ENCODE measurements at places on chromosomes 5 and 9.
A peak's percentile ranks its signal among the peaks of the same experiment; 100 is the strongest.

DNA sequence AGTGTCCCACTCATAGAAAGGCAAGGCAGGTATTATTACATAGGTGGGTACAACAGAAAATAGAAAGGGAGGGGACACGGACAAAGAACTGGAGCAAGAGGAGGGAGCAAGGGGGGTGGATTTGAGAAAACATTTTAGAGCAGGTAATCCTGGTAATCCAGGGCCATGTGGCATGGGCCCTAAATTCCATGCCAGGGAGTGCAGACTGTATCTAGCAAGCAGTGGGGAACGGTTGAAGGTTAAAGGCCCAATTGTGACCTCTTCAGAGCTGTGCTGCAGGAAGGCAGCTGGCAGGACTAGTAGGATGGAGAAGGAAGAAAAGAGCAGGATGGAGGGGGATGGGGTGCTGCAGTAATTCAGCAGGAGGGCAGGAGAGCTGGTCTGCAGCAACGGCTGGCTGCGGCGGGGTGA lies 75.2 kb downstream of the PDE6A start:
- no peak for DNase-seq

DNA sequence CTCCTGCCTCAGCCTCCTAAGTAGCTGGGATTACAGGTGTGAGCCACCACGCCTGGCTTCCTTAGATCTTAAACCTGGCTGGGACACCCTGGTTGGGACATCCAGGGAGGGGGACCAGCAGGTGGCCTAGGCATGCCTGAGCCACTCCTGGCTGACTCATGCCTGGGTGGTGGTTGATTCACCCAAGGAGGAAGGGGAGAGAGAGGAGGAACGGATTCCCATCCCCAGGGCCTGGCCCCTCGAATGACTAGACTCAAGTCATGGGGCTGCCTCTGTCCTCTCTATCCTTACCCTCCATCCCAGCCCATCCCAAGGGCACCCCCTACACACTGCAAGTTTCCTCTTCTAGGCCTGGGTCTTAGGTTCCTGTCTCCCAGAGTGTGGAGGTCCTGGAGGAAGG lies 12.7 kb downstream of the EEIG1 start:
- peak; percentile 71 for DNase-seq

DNA sequence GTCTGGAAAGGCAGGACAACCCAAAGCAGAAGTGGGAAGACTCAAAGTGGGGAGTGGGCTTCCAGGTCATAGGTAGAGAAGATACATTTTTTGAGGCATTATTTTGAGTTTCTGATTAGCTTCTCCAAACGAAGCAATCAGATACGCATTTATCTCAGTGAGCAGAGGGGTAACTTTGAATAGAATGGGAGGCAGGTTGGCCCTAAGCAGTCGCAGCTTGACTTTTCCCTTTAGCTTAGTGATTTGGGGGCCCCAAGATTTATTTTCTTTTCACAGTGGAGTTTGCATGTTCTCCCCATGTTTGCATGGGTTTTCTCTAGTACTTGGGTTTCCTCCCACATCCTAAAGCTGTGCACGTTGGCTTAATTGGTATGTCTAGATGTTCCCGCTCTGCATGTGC lies 401.9 kb downstream of the ARRDC3 start:
- DNase-seq, result no peak

DNA sequence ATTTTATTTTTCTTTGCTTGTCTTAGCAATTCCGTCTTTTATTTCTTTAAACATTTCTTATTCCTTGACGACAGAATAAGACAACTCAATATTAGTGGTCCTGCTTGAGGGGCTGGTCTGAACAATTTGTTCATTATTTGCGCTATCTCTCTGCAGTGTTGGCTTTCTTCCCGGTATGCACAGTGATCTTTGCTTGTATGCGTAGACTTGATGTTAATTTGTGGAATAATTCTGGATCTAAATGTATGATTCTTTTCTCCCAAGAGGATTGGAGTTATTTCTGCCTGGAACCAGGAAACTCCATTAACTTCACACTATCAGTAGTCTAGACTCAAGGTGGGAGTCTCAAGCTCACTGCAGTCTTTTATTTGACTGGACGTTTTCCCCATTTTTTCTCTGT lies 80.4 kb downstream of the KDM4C start:
- no peak for DNase-seq

DNA sequence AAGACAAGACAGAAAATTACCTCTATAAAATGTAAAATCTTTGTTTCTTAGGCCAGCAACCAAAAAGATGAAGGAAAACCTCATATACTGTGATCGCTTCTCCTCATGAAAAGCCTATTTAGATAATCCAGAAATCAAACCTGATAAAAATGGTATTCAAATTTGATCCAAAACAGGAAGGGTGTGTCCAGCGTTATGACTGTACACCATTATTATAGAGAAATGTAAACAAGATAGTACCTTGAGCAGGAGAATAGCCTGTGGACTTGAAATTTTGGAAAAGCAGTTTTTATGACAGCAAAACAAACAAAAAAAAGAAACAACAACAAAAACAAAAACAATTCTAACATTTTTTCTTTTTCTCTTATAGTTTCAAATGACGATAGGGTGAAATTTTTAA lies 1382.8 kb upstream of the CDH9 start:
- DNase-seq, result no peak

GRCh38 chr5:44028226-44028625 lies 361.0 kb downstream of the FGF10 start:
- no peak for DNase-seq

DNA sequence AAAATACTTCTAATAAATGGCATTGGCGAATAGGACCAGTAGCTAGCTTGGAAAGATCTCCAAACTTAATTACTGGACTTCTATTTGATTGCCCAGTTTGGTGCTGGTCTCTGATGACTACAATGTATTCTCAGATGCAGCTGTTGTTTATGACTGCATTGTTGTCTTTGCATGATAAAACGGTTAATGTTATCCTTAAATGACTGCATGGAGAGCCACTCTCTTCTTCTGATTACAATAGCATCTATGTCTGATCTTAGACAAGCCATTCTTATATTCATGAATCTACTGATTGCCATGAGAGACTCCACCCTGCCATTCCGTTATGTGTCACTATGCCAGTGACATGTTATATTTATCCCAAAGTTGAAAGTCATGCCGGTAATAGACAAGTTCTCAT lies 42.9 kb upstream of the ERBIN start:
- DNase-seq, result no peak

DNA sequence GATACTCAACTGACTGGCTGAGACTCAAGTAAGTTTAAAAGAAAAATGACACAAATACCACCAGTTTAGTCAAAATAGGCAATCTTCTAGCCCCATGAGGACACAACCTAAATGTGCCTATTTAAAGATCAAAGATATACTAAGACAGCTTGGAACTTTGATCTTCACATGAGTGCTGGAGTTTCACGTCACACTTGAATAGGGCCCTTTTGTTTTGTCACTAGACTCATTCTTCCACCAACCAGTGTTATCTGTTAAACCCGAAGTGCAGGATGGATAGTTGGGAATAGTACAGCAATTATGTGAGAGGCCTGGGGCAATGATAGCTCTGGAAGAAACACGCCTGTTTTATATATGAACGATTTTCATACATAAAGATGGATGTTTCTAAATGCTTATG lies 792.8 kb upstream of the NUDT12 start:
- no peak for DNase-seq

DNA sequence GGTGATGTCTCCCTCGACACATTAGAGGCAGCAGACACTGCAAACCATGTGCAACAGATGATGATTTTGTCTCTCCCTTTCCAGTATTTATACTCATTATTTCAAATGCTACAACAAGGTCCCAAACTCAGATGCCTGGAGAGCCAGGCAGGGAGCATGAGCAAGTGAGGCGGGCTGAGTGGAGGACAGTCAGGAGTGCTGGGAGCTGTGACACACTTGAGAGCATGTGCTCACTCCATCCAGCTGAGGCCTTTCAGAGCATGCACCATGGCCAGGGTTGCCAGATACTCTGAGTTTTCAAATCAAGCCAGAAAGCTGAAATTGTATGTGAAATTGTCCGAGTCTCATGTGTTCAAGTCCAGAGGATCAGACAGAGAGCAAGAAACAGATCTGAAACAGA lies 55.8 kb upstream of the SLC2A8 start:
- no peak for DNase-seq
